ENCODE measurements at places on chromosomes 4 and X. TPM values are rescaled to one million over a fixed set of nuclear protein-coding genes. Genes with fewer than 3 reads are reported as not detected.

GRCh38 chr4:39699687-39700409 is 1.9 kb downstream of the UBE2K start:
- DNase-seq: no peak

- DNase-seq: no peak
These were observed 96.7 kb downstream of the SYNPO2 start for GRCh38 chr4:118985170-118986000.

The CYP2U1 gene
- total RNA-seq: 8.9 TPM

GRCh38 chrX:120446498-120446897 is 22.6 kb downstream of the LAMP2 start:
- DNase-seq: no peak

The PROM1 gene
- total RNA-seq: 98.3 TPM

The NHS gene
- total RNA-seq: 8.0 TPM

GRCh38 chr4:137993232-137993631 is 248.9 kb downstream of the SLC7A11 start:
- no peak for DNase-seq

DNA sequence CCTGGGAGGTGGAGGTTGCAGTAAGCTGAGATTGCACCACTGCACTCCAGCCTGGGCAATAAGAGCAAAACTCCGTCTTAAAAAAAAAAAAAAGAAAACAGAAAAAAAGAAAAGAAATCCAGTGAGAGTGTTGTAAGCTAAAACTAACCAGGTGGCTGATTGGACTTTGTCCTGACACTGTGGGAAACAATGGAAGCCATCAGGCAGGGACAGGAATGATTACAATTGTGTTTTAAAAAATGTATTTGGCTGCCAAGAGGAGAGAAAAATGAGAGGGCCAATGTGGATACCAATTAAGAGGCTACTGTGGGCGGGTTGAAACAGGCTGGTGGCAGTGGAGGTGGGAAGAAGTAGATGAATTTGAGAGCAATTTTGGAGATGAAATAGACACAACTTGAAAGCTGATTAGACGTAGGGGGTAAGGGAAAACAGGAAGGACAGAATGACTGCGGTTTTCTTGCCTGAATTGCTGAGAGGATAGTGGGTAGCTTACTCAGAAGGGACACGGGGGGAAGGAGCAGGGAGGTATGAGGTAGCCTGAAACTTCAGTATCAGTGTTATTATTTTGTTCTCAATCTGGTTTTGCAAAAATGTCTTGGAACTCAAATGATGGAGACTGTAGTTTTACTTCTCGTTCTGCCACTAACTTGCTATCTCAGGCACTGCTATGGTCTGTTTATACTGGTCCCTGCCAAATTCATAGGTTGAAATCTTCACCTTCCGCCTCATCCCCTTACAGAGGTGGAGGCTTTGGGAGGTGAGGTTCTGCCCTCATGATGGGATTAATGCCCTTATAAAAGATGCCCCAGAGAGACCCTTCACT is 45.6 kb upstream of the CHRNA9 start:
- DNase-seq: no peak

GRCh38 chr4:7034262-7035081 is 8.7 kb upstream of the TADA2B start:
- DNase-seq: no peak

DNA sequence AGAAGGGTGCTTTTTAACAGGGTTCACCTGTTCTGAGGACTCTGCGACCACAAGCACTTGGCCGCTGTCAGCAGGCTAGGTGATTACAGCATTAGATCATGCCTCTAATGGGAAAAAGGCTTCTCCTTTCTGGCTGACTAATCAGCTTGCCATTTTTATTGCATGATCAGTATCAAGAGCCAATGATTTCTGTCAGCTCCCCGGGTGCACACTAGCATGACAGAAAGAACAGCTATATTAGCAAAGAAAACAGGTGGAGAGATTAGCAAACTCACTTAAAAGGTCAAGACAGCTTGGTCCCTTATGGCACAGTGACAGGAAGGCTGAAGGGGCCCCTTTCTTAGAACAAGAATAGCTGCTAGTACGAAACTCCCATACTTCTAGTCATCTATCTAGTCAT is 170.0 kb downstream of the SMIM20 start:
- DNase-seq: no peak

The SUPT20HL1 gene
- not detected for total RNA-seq

DNA sequence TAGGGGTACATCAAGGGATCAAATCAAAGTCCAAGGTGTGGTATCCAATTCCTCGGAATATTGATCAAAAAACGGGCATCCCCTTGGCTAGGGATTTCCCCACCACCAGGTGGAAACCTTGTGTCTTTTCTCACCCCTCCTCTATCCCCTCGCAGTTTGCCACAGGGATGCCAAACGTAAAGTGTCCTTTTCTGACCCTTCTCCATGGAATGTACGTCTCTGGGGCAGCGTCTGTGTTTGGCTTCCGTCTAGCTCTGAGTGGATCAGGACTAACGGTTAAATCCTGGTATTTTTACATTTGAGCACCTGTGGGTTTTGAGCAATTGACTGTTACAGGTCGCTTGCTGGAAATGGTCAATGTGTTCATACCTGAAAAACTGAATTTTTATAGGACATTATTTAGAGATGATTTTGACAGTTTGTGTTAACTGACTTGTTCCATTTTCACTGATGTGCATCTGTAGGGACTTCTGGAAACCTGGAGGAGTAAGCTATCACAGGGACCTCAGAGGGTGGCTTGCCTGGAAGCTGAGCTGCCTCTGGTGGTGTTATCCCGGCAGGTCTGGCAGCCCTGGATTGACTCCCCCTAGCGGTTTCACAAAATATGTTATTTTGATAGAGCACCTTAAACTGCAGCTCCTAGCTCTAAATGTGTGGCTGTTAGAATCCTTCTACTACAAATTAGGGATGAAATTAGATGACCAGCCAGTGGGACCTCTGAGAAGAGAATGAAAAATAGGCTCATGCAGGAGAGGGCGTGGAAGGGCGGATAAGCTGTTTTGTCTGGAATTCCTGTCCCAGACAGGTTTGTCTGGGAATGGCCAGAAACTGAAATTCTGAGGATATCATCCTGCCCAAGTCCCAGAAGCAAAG is 8.8 kb upstream of the MGST2 start:
- peak; percentile 76 for DNase-seq

The SPANXB1 gene
- total RNA-seq: not detected

DNA sequence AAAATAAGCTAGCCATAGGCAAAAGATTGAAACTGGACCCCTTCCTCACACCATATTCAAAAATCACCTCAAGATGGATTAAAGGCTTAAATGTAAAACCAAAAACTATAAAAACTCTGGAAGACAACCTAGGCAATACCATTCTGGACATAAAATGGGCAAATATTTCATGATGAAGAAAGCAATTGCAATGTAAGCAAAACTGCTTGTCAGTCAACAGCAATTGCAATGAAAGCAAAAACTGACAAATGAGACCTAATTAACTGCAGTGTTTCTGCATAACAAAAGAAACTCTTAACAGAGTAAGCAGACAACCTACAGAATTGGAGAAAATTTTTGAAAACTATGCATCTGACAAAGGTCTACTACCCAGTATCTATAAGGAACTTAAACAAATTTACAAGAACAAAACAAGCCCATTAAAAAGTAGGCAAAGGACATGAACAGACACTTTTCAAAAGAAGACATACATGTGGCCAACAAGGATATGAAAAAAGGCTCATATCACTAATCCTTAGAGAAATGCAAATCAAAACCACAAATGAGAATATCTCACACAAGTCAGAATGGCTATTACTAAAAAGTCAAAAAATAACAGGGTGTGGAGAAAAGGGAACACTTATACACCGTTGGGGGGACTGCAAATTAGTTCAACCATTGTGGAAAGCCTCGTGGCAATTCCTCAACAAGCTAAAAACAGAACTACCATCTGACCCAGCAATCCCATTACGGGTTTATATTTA is 46.7 kb downstream of the CFAP299 start:
- no peak for DNase-seq

The DCAF4L1 gene
- total RNA-seq: 0.07 TPM

- DNase-seq: no peak
These were observed 9.6 kb downstream of the SLC25A5 start for GRCh38 chrX:119477812-119478232.

DNA sequence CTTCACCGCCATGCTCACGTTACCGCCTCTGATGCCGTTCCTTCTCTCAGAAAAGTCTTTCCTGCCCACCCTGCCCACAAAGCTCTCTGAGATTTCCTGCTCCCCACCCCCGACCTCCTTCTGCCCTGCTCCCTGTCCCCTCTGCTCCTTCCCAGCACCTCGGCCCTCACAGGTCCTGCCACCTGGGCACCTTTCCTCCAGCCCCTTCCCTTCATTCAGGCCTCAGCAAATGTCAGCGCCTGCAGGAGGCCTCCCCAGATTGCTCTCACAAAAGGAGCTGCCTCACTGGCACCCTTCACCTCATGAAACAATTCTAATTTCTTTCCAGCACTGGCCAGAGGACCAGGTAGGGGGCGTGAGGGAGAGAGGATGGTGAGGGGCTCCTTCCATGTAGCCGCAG is 33.6 kb upstream of the MXD4 start:
- peak; percentile 35 for DNase-seq

DNA sequence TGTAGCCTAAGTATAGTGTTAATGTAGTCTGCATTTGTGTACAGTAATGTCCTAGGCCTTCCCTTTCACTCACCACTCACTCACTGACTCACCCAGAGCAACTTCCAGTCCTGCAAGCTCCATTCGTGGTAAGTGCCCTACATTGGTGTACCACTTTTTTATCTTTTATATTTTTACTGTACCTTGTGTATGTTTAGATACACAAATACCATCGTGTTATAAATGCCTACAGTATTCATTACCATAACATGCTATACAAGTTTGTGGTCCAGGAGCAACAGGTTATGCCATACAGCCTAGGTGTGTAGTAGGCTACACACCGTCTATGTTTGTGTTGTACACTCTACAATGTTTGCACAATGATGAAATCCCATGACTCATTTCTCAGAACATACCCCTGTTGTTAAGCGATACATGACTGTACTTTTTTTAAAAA is 15.4 kb downstream of the TSPAN5 start:
- DNase-seq: no peak

The GABRQ gene
- total RNA-seq: 3.8 TPM

GRCh38 chrX:9180623-9181022 is 146.7 kb upstream of the FAM9B start:
- DNase-seq: peak; percentile 65

The TLR7 gene
- not detected for total RNA-seq

Data from H9 (cell line).